ENCODE measurements at places on chromosomes 12 and 14. TPM values are rescaled to one million over a fixed set of nuclear protein-coding genes. Genes with fewer than 3 reads are reported as not detected.

The KCNC2 gene
- total RNA-seq, result not detected

The OR6C2 gene
- total RNA-seq, result not detected

The RNASE3 gene
- not detected for total RNA-seq

The SYT10 gene
- total RNA-seq, result not detected

The RHOJ gene
- 2.4 TPM for total RNA-seq

The RPL10L gene
- total RNA-seq, result not detected

The GPR84 gene
- not detected for total RNA-seq

The YLPM1 gene
- 11.9 TPM for total RNA-seq

The BHLHE41 gene
- total RNA-seq, result 0.45 TPM
